ENCODE measurements at places on chromosomes 4 and X. TPM values are rescaled to one million over a fixed set of nuclear protein-coding genes. Genes with fewer than 3 reads are reported as not detected.
A peak's percentile ranks its signal among the peaks of the same experiment; 100 is the strongest.

Gene BBS12
- total RNA-seq, result 7.5 TPM

- no peak for DNase-seq
Measured at GRCh38 chr4:140136509-140136908, 17.5 kb downstream of the MAML3 start.

- peak; percentile 19 for DNase-seq
Measured at GRCh38 chrX:119853444-119853843, 681 bp upstream of the UPF3B start.

DNA sequence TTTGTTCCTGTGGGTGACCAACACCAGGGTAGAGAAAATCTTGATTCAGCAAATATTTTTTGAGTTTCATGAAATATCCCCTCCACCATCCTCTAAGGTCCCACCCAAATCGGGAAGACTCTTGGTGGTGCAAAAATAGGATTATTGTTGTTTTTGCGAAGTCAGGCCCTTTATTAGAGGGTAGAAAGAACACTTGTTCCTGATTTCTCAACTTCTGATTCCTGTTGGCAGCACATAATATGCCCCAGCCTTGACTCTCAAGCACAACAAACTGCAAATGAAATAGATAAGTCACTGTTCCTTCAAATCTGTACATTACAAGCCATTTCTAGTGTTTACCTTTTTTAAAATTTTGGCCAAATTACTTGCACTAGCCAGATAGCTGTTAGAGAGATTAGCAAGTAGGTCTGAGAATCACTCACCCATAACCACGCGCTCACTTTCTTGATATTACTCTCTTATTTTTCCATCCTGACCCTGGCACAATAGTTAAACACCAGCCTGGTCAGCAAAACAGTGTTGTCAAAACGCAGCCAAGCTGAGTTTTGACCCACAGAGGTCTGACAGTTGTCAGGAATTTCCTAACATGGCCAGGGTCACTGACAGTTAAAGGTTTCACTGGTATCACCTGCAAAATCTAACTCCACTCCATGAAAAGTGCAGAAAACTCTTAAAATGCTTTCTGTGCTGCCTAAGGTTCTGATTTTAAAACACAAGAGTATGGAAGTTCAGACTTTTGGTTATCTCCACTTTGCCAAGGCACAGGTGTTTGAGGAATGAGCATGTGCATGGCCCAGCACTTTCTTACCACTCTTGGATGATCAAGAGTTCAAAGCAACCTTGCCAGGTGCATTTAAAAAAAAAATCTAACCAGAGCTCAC is 69.8 kb downstream of the RBM47 start:
- peak; percentile 37 for DNase-seq

GRCh38 chrX:20253232-20253543 is 13.5 kb downstream of the RPS6KA3 start:
- DNase-seq, result no peak
